ENCODE measurements at places on chromosomes 3 and 15. TPM values are rescaled to one million over a fixed set of nuclear protein-coding genes. Genes with fewer than 3 reads are reported as not detected.

- H3K36me3 ChIP-seq = peaks cover 1% of the 10 kb centered on the region
- H3K4me3 ChIP-seq = no peak overlapping the region
- peaks cover 25% of the 10 kb centered on the region for H3K4me1 ChIP-seq
These were observed 21.4 kb upstream of the MCF2L2 start for GRCh38 chr3:183449791-183450190.

DNA sequence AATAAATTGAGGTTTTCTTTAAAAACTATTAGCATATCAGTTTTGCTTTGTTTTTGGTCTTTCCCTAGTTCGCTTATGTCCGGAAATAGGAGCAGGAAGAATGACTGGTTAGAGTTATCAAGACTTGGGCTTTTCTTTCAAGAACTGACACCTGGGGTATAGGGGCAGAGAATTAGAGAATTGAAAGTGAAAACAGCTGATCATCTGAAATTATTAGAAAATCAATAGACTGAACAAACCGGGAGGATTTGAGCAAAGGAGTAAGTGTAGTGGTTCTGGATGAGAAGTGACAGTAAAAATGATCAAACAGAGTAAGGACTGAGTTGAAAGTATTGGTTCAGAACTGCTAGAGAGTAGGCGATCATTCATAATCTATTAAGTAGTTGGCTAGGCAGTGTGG is 6.0 kb downstream of the MINDY2 start:
- no peak for DNase-seq
- no peaks in the 10 kb centered on the region for H3K36me3 ChIP-seq
- no peaks in the 10 kb centered on the region for H3K27me3 ChIP-seq

GHRL gene
- 0.78 TPM for total RNA-seq

ZCWPW2 gene
- total RNA-seq = 0.24 TPM
